ENCODE measurements at places on chromosomes 12 and 14. TPM values are rescaled to one million over a fixed set of nuclear protein-coding genes. Genes with fewer than 3 reads are reported as not detected.

DNA sequence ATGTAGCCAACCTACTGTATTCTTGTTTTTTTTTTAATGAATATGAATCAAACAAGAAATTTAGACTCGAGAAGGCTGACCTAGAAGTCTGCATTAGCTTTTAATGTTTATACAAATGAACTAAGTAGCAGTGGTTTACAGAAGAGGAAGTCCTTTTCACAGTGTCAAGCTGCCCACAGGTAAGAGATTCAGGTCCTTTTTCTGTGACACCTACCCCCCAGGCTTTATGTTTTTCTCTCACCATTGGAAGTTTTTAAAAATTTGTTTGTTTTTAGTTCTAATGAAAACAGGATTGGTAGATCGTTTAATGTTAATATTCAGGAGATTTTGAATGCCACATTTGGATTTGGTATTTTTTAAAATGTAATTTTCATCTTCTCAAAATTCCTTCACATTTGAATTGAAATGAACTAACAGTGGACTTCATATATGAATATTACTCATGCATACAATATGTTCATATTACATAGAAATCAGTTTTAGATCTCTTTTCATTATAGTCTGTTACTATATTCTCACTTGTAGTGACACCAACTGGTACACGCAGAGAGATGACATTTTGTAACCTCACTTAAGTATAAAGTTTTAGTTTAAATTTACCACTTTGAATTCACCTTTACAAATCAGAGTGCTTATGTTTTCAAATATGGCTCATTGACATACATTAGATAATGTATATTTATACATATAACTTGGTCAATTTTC lies 29.7 kb downstream of the ATF7IP start:
- H3K4me1 ChIP-seq, result peaks cover 88% of the 10 kb centered on the region
- peak overlapping the region; percentile 80 for H3K4me3 ChIP-seq
- DNase-seq, result no peak
- peaks cover 51% of the 10 kb centered on the region for H3K36me3 ChIP-seq
- peak overlapping the region; percentile 95 for H3K27ac ChIP-seq
- H3K27me3 ChIP-seq, result no peaks in the 10 kb centered on the region

DNA sequence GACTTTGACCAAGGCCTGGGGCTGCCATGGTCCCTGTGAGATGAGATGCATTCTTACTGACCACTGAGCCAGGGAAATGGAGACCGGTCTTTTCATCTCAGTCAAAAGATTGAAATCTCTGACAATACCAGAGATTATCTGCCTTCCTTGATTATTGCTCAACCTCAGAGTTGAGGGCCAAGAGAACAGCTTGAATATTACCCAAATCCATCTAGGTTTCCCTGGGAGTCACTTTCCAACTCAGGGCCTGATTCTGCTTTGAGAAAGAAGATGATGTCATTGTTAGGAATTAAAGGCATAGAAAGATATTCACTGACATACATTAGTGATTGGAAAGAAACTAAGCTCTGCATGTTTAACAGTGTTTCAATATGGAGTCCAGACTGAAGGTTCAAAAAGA lies 515.9 kb upstream of the TBX3 start:
- no peak overlapping the region for H3K27ac ChIP-seq
- no peak for DNase-seq
- no peak overlapping the region for H3K4me3 ChIP-seq
- no peaks in the 10 kb centered on the region for H3K27me3 ChIP-seq

The CARMIL3 gene
- 0.83 TPM for total RNA-seq

DNA sequence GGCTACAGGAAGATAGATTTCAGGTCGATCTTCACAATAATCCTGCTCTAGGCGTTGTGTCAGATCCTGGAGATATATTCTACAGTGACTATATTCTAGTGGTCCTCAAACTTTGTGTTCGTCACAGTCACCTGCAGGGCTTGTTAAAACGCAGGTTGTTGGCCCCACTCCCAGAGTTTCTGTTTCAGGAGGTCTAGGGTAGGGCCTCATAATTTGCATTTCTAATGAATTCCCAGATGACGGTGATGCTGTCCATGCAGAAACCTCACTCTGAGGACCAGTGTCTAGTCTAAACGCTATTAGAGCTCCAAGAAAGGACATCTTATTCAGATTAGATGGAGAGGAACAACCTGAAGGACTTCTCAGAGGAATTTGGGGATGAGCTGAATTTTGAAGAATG lies 13.2 kb upstream of the SLC6A13 start:
- peaks cover 16% of the 10 kb centered on the region for H3K36me3 ChIP-seq
- H3K4me3 ChIP-seq, result no peak overlapping the region
- H3K27ac ChIP-seq, result no peak overlapping the region
- no peaks in the 10 kb centered on the region for H3K27me3 ChIP-seq

DNA sequence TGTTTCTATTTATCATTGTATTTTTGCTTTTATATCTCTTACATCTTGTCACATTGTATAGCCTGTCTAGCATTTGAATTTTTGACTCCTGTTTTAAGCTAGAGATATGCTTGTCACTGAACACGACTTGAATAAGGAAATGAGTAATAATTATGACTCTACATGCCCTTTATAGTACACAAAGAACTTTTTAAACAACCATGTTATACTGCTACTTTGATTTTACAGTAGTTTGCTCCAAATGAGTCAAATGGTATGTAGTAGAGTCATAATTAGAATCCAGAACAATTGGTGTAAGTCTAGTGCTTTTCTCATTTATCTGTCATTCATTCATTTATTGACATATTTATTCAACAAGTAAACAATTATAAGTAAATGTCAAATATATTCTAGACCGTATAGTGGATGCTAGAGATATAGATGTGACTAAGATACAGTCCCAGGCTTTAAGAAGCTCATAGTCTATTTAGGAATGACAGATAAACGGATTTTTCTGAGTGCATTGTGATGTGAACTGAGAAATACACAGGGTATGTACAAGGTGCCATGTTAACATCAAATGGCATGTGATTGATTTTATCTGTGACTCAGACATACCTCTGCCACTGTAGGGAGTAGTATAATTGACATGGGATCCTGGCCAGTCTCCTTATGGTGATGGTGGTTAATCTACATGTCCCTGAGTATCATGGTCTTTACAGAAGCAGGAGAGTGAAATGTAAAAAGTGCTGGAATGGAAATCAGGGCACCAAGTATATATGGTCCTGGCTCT lies 799.7 kb downstream of the DIO2 start:
- DNase-seq, result no peak
- H3K27ac ChIP-seq, result no peak overlapping the region
- H3K27me3 ChIP-seq, result no peaks in the 10 kb centered on the region
- no peaks in the 10 kb centered on the region for H3K4me1 ChIP-seq

The SLCO1A2 gene
- total RNA-seq, result not detected

The USP5 gene
- 119 TPM for total RNA-seq

The SLC25A47 gene
- not detected for total RNA-seq

The TUBA1A gene
- total RNA-seq, result 109 TPM

DNA sequence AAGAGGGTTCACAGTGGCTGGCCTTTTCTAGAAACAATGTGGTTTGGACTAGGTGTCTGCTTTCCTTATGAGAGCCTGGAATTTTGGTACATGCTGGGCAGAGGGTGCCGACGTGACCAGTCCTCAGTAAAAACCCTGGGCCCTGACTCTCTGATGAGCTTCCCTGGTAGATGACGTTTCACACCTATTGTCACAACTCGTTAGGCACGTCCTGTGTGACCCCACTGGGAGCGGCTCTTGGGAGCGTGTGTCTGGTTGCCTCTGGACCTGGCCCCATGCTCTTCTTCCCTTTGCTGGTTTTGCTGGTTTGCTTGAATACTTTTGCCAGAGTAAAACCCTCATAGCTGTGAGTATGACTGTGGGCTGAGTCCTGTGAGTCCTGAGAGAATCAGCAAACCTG lies 136.9 kb downstream of the RIMBP2 start:
- no peaks in the 10 kb centered on the region for H3K27me3 ChIP-seq
- no peaks in the 10 kb centered on the region for H3K36me3 ChIP-seq
- no peaks in the 10 kb centered on the region for H3K4me1 ChIP-seq
- H3K4me3 ChIP-seq, result no peak overlapping the region

The AKAP3 gene
- 2.5 TPM for total RNA-seq

GRCh38 chr12:42612231-42612613 lies 22.7 kb upstream of the PRICKLE1 start:
- no peak for DNase-seq
- H3K36me3 ChIP-seq, result no peaks in the 10 kb centered on the region
- H3K4me1 ChIP-seq, result no peaks in the 10 kb centered on the region
- no peak overlapping the region for H3K4me3 ChIP-seq
- no peaks in the 10 kb centered on the region for H3K27me3 ChIP-seq
- H3K27ac ChIP-seq, result no peak overlapping the region

GRCh38 chr12:49961993-49962764 lies 507 bp downstream of the AQP5 start:
- no peak overlapping the region for H3K27ac ChIP-seq
- peaks cover 3% of the 10 kb centered on the region for H3K36me3 ChIP-seq
- H3K27me3 ChIP-seq, result peaks cover 72% of the 10 kb centered on the region
- H3K4me1 ChIP-seq, result peaks cover 10% of the 10 kb centered on the region
- H3K4me3 ChIP-seq, result no peak overlapping the region
